Foreskin fibroblast (primary cell): ENCODE measurements at places on chromosomes 4 and X.
A peak's percentile ranks its signal among the peaks of the same experiment; 100 is the strongest.

DNA sequence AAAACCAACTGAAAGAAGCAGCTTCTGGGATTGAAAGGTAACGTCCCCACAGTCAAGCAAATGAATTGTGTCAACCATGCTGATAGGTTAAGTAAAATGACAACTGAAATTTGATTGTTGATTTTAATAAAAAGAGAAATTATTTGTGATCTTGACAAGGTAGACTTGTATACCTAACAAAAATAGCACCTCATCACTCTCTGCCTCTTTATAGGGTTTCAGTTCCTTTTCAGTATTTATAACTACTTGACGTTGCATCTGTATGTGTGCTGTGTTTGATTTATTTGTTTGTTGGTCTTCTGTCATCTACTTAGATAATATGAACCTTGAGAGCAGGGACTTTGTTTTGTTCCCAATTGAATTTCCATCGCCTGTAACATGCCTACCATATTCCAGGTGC, 7.9 kb upstream of the PPP3CA start:
- DNase-seq: no peak

DNA sequence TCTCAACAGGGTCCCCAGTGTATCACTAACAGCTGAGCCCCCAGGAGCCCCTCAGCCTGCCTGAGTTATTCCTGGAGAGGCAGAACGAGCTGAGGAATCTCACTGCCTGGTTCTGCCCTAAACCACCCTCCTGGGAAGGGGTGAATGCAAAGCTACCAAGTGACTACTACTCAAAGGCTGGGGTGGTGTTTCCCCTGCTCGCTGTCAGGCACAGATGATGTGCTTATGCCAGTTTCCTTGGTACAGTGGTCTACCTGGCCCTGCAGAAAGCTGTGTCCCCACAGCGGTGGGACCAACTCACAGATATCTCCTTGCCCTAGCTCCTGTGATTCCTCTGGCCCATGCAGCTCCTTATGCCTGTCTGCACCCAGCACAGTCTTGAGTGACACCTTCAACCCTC, 35.4 kb upstream of the ASMTL start:
- no peak for DNase-seq

GRCh38 chrX:3680459-3680858, 33.0 kb downstream of the PRKX start:
- no peak for DNase-seq

DNA sequence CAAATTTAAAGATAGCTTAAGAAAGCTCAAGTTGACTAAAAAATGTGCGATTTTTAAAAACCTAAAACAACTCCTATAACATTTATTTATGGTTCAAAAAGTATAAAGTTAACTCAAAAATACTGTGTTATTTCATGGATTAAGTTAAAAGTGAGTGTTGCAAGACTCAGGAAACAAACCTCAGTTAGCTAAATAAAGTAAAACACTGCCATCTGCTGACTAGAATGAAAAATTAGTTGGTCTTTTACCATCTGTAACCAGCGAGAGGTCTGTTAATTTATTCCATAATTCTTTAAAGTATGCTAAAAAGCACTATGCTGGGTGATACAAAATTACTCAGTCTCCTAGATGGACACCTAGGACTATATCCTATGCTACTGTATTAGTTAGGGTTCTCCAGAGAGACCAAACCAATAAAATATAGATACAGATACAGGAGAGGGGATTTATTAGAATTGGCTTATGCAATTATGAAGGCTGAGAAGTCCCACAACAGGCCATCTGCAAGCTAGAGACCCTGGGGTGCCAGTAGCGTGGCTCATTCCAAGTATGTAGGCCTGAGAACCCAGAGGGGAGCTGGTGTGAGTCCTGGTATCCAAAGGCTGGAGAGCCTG, 4.9 kb upstream of the WDFY3 start:
- peak; percentile 71 for DNase-seq

DNA sequence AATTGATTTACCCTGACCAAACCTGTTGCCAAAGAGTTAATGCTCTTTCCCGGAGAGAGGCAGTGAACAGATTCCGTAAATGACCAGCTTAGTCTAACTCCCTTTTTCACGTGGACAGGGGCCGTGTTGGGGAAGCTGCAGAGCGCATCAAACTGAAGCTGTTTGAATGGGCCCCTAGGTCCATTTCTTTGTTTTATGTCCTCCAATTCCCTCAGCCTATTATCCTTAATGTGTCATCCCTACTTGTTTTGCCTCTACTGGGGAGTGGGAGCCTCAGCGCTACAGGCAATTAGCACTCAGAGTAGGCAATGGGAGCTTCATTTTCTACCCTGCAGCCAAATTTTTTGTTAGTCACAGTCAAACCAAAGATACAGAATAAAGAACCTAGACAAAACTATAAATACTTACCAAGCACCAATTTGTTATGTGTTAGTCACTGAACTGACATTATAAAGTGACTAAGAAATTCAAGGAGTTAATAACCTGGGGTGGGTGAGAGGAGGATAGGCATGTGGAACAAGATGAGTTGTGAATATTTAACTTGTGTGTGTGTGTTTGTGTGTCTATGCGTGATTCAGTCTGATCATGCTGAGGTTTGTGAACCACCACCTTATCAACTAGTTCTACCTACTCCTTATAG, 417.4 kb downstream of the PACRGL start:
- no peak for DNase-seq

- no peak for DNase-seq
Measured at GRCh38 chr4:125169192-125169591, 145.6 kb upstream of the FAT4 start.

DNA sequence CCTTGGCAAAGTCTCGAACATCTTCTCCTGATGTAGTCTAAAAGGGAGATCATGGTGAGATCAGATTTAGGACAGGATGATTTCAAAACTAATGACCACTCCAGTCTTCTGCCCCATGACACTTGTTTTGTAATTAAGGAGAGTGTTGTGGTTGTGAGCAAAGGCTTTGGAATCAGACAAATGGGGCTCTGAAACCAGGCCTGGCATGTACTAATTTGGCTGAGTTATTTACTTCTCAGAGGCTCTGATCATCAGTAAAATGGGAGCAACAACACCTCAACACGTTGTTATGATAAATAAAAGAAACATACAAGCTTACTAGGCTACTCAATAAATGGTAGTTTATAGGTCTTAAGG, 106.9 kb upstream of the FTHL17 start:
- DNase-seq: peak; percentile 23

DNA sequence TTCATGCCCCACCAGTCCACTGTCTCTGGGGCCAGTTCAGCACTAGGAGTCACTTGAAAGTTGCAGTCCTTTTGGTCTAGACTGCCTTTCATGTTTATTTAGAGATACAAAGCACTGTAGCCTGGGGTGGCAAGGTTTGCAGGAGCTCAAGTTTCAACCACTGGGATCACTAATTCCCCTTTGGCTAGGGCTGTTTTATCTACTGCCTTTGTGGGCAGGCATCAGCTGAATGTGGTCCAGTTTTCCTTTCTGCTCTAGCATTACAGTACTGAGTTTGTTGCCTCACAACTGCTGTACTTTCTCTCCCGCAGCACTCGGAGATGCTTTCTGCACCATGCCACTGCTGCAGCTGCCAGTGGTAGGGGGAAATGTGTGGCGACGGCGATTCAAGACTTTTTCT, 222.3 kb upstream of the HDX start:
- DNase-seq: no peak

DNA sequence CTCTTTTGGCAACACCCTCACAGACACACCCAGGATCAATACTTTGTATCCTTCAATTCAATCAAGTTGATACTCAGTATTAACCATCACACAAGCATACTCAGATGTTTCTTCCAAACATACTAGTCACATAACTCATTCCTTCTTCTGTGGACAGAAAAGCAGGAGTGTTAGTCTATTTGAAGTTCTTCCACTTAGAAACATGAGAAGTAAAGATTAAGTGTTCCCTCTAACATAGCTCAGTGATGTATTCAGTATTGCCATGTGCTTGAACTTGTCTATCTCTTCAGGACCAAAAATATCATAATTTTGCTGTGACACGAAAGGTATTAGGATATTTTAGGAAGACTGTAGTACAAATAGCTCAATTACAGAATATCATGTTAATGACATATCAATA, 25.8 kb upstream of the MAGED1 start:
- DNase-seq: no peak

DNA sequence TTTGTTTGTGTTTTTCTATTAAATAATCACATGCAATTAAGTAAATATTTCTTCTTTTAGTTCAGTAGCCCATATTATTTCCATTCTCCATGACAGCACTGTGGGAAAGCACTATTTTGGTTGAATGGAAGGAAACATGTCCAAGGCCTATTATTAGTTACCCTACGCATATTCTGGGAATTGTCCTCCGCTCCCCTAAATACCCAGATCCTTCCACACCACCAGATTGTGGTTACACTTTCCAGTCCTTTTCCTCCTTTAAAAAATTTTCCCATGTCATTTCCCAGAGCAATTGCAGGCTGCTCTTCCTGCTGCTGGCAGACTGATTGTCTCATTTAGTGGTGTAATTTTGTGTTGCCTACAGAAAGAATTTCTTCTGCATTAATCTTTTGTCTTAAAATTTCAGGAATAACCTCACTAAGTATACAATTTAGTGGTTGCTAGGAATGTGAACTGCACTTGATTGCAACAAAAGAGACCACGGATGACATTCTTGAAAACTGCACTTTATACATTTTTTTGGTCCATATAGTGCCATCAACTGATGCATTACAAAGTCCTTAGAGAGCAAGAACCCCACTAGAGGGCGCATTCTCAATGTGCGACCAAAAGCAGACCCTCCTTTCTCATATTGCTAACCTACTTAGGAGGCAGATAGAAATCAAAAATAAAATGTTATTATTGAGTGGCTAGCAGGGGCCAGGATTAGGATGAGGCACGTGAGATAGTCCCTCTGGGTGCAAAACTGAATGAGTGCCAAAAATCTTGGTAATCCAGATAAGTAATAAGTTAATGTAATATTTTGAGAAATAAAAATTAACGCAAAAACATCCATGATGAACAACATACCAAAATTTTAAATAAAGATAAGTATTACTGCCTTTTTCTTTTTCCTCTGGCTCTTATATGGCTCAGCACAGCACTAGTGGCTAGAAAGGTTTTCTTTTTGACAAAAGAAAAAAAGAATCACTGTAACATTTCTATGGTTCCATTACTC, 98.8 kb upstream of the IQCM start:
- peak; percentile 76 for DNase-seq

DNA sequence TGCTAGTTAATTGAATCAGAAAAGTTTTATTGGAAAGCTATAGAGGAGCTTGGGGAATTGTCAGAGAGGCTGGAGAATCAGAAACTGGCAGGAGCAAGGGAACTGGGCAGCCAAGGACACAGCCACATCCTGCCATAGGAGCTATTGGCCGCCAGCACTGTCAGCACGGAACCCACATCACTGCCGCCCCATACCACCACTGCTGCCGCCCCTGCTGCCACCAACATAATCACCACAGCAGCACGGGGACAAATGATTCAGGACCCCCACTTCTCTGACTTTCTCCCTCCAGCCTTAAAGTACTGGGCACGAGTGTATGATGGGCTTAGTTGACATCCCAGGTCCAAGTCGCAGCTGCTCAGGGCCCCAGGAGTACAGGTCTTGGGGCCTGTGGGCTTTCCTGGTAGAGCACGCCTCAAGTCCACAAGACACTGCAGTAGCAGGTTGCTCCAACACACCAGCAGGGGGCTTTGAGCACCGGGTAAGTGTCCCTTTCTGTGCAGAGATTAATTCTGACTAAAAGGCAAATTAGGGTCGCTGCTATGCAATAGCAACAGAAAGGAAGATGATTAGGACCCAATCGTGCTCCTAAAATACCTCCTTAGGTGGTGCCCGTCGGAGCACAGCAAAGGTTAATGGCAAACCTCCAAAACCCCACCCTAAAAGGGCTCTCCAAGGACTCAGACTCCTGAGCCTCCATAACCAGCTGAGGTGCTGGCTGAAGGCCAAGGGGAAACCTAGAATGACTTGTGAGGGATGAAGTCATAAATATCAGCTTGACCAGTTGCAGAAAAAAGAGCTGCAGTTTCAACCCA, 6.9 kb downstream of the PJA1 start:
- peak; percentile 44 for DNase-seq

GRCh38 chr4:650951-651883, 22.9 kb downstream of the ATP5ME start:
- no peak for DNase-seq

- peak; percentile 46 for DNase-seq
Measured at GRCh38 chr4:88215351-88215750, 56.9 kb upstream of the ABCG2 start.

- DNase-seq: no peak
Measured at GRCh38 chrX:24207826-24208225, 58.3 kb downstream of the ZFX start.

GRCh38 chrX:132876523-132877338, 81.7 kb downstream of the HS6ST2 start:
- no peak for DNase-seq

GRCh38 chr4:53863736-53864365, 200.6 kb downstream of the CHIC2 start:
- peak; percentile 52 for DNase-seq

- DNase-seq: no peak
Measured at GRCh38 chrX:37541991-37542390, 29.5 kb upstream of the LANCL3 start.

- DNase-seq: peak; percentile 60
Measured at GRCh38 chrX:15356444-15356843, 21.1 kb upstream of the PIGA start.

GRCh38 chr4:137310593-137311490, 221.5 kb downstream of the PCDH18 start:
- DNase-seq: peak; percentile 86

DNA sequence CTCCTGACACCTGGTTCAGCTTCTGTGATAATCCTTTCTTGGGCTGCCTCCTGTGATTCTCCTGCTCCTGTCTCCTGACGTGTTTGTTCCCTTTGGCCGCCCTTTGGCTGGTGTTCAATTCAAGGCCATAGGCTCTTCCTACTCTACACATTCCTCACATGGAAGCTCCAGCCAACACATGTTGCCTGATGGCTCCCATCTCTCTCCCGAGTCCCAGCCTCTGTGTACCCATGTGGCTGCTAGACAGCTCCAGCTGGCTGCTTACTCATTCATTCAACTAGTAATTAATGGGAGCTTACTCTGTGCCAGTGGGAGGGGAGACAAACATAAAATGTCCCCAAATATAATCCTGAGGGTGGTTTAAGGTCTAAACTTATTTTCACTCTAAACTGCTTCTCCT, 9.2 kb upstream of the MED28 start:
- DNase-seq: peak; percentile 66

GRCh38 chr4:77650787-77651186, 45.2 kb downstream of the CXCL13 start:
- DNase-seq: no peak

- no peak for DNase-seq
Measured at GRCh38 chr4:86403575-86403974, 43.7 kb upstream of the MAPK10 start.

GRCh38 chr4:150136036-150136435, 57.8 kb downstream of the DCLK2 start:
- no peak for DNase-seq

DNA sequence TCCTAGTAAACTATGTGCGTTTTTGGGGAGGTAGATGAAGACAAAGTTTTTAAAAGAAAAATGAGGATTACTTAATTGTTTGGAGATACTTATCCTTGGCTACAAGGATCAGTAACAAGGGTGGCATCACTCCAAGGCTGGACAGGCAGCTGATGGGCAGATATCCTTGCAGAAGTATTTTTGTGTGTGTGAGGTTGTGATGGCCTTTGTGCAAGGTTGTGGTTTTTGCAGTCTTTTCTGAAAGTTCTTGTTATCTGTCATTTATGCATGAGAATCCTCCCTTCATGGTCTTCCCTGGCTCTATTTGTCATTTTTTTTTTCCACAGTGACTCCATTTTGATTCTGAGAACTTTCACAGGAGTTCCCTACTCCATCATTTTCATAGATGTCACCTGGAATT, 96.0 kb upstream of the C1GALT1C1 start:
- DNase-seq: no peak

- no peak for DNase-seq
Measured at GRCh38 chr4:149766135-149766534, 49.5 kb downstream of the IQCM start.

- no peak for DNase-seq
Measured at GRCh38 chrX:86023811-86024210, 23.5 kb downstream of the CHM start.
